Stimulated activated CD8-positive, alpha-beta memory T cell treated with anti-CD3 and anti-CD28 coated beads, Interleukin-15, amount 100 ng/mL, for 48 hours (primary cell): ENCODE measurements at places on chromosomes 4 and X.
A peak's percentile ranks its signal among the peaks of the same experiment; 100 is the strongest.

- no peak for DNase-seq
Observed at GRCh38 chr4:147479786-147480185, 1.1 kb upstream of the EDNRA start.

- no peak for DNase-seq
Observed at GRCh38 chr4:54586320-54586955, 71.3 kb upstream of the KIT start.

DNA sequence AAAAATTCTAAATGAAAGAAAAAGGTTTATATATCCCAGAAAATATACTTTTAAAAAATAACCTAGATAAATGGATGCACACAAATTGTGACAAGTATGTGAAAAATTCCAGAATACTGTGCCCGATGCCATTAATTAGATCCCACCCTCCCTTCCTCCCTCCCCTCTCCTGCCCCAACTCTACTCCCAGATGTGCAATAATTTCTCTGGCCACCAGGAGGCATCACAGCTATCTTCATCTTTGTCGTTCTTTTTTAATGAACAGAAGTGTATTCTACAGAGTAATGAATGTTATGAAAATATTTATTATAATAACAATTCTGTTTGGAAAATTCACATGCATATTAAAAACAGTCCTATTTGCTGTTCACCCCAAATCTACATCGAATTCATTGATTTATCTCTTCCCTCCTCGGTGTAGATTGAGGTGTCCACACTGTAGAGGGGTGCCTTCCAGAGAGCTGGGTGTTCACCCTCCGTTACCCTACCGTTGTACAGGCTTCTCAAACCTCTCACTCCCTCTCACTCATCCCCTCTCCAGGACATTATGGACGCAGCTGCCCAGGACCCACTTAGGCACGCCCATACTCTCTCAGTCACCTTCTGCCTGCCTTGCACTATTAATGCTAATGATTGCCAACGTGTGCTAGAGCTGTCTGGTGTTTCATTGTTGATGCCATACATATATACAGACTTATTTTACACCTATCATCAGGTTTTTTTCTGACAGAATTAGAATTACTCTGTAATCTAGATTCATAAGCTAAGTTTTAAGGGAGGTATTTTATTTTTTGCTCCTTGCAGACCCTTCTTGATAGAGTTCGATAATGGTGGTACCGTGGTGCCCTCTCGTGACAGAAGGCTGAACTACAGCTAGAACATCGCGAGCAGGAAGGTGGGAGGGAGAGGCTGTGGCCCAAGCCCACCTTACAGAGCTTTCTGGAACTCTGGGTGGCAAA lies 14.1 kb downstream of the RAB40AL start:
- peak; percentile 26 for DNase-seq

GRCh38 chr4:16205298-16206164 lies 20.7 kb downstream of the TAPT1 start:
- no peak for DNase-seq

GRCh38 chr4:60729194-60729593 lies 470.9 kb upstream of the ADGRL3 start:
- DNase-seq = no peak

- DNase-seq = no peak
Observed at GRCh38 chr4:11724731-11725130, 296.0 kb upstream of the HS3ST1 start.

DNA sequence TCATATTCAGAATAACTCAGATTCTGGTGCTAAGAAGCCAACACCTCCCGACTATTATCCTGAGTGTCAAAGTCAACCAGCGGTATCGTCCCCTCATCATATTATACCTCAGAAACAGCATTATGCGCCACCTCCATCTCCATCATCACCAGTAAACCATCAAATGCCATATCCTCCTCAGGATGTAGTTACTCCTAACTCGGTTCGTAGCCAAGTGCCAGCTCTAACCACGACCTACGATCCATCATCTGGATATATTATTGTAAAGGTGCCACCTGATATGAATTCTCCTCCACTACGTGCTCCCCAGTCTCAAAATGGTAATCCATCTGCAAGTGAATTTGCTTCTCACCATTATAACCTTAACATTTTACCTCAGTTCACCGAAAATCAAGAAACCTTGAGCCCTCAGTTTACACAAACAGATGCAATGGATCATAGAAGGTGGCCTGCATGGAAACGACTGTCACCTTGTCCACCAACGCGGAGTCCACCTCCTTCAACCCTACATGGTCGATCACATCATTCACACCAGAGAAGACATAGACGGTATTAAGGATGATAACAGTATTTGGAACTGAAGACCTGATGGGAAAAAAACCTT lies 1.1 kb downstream of the CBLL2 start:
- no peak for DNase-seq

DNA sequence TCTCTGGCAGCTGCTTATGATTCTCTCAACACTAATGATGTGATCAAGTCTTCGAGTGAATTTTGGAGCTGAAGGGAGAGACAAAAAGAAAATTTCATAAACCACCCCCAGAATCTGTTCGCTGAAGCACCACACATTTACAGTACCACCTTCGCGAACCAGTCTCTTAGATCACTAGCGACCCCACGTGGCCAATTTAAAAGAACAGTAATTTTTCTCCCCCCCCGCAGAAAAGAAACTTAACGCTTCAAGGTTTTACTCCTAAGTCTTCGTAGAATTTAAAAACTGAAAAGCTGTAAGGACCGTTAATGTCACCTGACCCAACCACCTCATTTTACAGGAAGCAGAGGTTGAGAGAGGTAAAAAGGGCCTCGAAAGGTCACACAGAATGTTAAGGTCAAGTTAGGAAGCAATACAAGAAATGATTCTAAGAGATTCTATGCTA lies 187.5 kb downstream of the QDPR start:
- DNase-seq = no peak

DNA sequence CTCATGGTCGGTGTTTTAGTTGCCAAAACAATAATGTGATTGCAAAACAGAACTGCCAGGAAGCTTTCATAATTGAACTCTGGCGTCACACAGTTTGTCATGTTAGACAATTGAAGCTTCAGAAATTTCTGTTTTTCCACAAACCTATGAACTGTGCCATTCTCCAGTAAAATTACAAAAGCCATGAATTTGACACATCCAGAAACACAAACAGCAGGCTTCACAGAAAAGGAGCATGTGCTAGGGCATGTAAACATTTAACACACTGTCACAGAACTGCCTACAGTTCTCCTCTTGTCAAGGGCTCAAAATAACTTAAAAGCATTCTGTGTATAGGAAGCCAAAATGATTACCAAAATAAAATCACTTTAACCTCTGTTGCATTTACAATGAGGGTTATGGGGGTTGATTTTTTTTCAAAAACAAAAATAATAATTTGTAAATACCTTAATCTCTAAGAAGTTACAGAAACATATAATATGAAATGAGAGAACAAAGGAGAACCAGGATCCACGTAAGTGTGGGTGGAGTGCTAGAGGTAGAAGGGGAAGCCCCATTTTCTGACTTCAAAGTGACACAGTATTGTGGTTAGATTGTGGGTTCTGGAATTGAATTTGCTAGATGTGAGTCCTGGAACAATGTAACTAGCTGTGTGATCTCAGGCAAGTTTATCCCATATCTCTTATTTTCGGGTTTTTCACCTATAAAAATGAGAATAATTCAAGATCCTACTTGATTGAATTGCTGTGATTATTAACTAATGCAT lies 295.0 kb downstream of the CENPC start:
- no peak for DNase-seq

- DNase-seq = no peak
Observed at GRCh38 chrX:118655561-118656246, 71.7 kb upstream of the IL13RA1 start.

GRCh38 chrX:119237562-119237942 lies 1.5 kb downstream of the PGRMC1 start:
- DNase-seq = no peak

GRCh38 chrX:122579526-122579925 lies 604.6 kb upstream of the GRIA3 start:
- DNase-seq = no peak

- DNase-seq = no peak
Observed at GRCh38 chr4:151291485-151291884, 14.5 kb downstream of the PRSS48 start.

- DNase-seq = no peak
Observed at GRCh38 chrX:10393899-10394298, 226.5 kb downstream of the MID1 start.

DNA sequence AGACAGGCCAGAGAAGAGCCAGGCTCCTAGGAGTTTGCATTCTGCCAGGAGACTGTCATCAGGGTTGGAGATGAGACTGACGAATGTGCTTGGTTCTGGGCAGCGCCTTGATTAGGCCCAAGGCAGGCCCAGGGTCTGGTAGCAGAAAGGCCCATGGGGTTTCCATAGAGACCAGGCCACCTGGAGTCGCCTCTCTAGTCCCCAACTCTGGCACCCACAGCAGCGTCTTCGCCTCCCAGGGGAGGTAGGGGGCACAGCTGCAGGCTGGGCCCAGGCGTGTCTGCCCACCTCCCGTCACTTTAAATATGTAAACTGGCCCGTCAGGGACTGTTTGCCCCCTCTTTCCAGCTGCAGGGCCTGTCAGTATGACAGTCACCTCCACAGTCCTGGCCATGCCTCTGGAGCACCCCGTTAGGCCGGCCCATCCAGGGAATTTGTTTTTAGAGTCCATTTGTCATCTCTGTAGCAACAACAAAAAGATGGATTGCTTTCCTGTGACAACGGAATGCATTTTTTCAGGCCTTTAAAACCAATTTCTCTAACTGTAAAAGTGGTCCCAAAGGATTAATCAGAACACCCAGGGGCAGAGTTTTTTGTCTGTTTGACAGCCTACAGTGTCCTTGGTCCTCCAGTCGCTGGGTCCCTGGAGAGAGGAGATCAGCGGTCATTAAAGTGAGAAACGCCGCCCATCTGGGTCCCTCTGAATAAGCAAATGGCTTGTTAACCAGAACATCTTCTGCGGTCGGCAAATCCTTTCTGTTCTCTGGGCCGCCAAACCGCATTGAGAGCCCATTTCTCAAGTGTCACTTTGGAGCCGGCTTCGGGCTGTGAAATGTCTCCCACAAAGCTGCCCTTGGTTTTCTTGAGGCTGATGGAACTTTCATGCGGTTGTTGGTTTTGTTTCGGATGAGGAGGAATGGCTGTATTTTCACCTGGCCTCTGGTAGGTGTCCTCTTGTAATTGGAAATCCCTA lies 153.0 kb upstream of the PSAPL1 start:
- no peak for DNase-seq

DNA sequence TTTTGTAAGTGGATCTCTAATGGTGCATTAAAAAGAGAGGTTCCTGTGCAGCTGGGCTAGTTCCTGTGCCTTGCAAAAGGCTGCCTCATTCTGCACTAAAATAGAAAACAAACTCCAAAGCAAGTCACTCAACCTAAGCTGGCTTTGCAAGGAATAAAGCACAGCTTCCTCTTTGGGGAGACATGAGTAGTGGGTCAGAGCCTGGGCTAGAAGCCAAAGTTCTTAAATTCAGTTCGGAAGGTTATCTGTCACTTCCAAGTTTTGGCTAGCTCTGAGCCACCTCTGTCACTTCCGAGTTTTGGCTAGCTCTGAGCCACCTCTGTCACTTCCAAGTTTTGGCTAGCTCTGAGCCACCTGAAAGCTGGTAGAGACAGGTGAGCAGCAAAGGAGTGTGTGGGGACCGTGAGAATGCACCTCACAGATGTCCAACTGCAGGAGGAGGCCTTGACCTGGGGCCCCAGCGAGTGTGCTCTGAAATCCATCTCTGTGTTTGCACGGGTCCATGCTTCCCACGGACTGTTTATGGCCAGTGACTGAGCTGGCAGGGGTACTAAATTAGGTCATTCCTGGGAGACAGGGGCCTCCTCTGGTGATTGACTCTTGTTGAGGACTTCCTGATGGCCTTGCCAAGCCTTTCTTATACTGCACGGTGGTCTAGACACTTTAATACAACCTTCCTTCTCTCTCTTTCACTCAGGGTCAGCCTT lies 36.4 kb upstream of the MAMLD1 start:
- no peak for DNase-seq

GRCh38 chr4:10180927-10181744 lies 64.5 kb upstream of the WDR1 start:
- peak; percentile 17 for DNase-seq

GRCh38 chr4:149795256-149795655 lies 20.4 kb downstream of the IQCM start:
- DNase-seq = no peak

DNA sequence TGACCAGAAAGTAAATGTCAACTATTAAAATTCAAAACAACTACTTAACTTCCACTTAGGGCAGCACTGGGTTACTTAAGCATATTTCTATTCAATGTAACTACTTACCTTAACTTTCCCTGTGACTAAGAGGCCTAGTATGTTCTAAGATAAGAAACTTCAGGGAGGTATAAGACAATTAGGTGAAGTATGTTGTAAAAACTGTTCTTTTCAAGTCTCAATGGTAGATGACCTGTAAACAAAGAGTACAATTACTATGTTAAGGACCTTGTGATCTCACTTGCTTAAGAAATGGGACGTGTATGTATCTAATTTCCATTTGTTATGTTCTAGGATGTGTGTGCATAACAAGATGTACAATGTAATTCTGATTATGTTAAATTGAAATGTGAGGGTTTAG lies 960.5 kb downstream of the CCSER1 start:
- no peak for DNase-seq

- no peak for DNase-seq
Observed at GRCh38 chrX:42708222-42708621, 69.7 kb downstream of the PPP1R2C start.

GRCh38 chr4:141238186-141238585 lies 17.5 kb downstream of the ZNF330 start:
- DNase-seq = no peak

- no peak for DNase-seq
Observed at GRCh38 chr4:5158825-5159224, 107.5 kb downstream of the STK32B start.

DNA sequence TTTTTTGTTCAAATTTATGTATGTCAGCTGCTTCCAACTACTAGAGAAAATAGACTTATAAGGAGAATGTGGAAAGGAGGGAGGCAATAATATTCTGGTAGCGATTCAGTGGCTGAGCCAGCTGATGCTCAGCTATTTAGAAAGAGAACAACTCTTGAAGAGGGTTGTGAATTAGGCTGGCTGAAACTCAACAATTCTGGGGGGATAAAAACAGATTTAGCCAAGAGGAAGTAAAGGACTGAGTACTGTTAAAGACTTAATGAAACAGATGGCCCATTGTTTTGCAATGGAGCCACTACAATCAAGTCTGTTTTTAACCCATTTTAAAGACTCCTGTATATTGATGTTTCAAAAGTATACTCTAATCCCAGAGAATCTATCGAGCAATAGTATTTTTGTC lies 1058.9 kb downstream of the C4orf33 start:
- DNase-seq = no peak

- DNase-seq = no peak
Observed at GRCh38 chr4:95084584-95084983, 326.8 kb downstream of the BMPR1B start.

- no peak for DNase-seq
Observed at GRCh38 chr4:119559044-119559647, 69.5 kb downstream of the PDE5A start.

DNA sequence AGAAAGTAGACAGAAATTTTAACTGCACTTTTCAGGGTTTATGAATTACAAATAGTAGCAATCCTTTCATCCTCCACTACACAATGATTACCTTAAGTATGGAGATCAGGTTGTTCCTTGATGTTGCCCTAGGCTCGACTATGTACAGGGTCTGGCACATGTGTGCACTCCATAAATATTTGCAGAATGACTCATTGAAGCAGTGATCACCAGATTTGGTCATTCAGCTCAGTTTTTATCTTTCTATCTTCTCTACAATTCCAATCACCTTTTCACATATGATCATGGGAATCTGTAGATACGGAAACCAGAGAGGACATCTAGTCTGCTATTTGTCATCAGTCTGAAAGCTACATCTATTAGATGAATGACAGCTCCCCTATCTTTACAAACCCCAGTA lies 171.7 kb upstream of the HCCS start:
- no peak for DNase-seq

- no peak for DNase-seq
Observed at GRCh38 chrX:545452-545885, 85.1 kb upstream of the SHOX start.
